Ovary (tissue), 10 donors: ENCODE measurements at places on chromosomes 1 and 21. TPM values are rescaled to one million over a fixed set of nuclear protein-coding genes. Genes with fewer than 3 reads are reported as not detected.

The LAMC2 gene
- total RNA-seq: 4.6 TPM

The EDARADD gene
- 0.50 TPM for total RNA-seq

The SOX13 gene
- 32.6 TPM for total RNA-seq

The CD244 gene
- 1.2 TPM for total RNA-seq

DNA sequence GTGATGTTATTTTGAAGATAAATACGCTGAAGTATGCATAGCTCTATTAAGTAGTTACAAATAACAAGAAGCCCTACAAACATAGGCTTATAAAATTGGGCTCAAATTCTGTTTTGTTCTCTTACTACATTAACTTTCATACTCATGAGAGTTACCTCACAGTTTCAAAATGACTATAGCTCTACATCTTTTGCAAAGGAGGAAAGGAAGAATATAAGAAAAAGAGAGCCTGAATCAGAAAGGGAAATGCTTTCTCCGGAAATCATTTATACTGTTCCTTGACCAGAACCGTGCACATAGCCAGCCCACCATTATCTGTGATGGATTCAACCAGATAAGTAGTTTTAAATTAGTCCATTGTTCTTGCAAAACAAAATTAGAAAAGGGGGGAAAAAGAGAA lies 1252.1 kb downstream of the NCAM2 start:
- no peaks in the 10 kb centered on the region for H3K36me3 ChIP-seq
- no peaks in the 10 kb centered on the region for H3K27me3 ChIP-seq
- H3K4me3 ChIP-seq: no peak overlapping the region
- no peak overlapping the region for H3K27ac ChIP-seq
- no peaks in the 10 kb centered on the region for H3K4me1 ChIP-seq

- H3K27ac ChIP-seq: no peak overlapping the region
- H3K4me3 ChIP-seq: no peak overlapping the region
- H3K36me3 ChIP-seq: no peaks in the 10 kb centered on the region
- H3K4me1 ChIP-seq: no peaks in the 10 kb centered on the region
These were observed 138.9 kb downstream of the NR5A2 start for GRCh38 chr1:200166411-200166810.

DNA sequence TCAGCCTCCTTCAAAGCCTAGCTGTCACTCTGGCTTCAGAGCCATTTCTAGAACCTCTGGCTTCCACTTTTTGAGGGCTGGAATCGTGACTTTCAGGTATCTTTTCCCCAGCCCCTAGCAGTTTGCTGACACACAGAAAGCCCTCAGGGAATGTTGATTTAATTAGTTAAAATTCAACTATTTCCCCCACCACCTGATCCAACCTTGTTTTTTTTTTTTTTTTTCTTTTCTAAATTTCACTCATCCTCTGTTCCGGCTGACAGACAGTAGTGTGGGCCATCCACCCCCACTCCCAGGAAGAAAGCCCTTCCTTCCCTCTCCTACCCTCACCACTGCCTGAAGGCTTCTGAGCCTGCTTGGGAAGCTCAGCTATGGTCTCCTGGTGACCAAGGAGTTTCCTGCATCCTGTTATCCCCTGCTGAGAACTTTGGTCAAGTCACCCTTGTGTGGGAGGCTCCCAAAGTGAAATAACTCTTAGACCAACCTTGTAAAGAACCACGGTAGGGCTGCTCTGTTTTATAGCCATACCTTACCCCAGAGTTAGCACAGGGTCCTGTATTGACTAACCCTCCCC lies 29.4 kb downstream of the KCNJ6 start:
- DNase-seq: no peak
- no peaks in the 10 kb centered on the region for H3K36me3 ChIP-seq
- H3K27ac ChIP-seq: no peak overlapping the region
- H3K4me1 ChIP-seq: no peaks in the 10 kb centered on the region
- no peaks in the 10 kb centered on the region for H3K27me3 ChIP-seq
- no peak overlapping the region for H3K4me3 ChIP-seq

- no peak for DNase-seq
- H3K36me3 ChIP-seq: no peaks in the 10 kb centered on the region
- no peak overlapping the region for H3K4me3 ChIP-seq
- H3K4me1 ChIP-seq: peaks cover 6% of the 10 kb centered on the region
These were observed 3.1 kb downstream of the KCTD3 start for GRCh38 chr1:215569986-215570824.
